KBM-7 (cell line): ENCODE measurements at places on chromosomes 4 and X.

DNA sequence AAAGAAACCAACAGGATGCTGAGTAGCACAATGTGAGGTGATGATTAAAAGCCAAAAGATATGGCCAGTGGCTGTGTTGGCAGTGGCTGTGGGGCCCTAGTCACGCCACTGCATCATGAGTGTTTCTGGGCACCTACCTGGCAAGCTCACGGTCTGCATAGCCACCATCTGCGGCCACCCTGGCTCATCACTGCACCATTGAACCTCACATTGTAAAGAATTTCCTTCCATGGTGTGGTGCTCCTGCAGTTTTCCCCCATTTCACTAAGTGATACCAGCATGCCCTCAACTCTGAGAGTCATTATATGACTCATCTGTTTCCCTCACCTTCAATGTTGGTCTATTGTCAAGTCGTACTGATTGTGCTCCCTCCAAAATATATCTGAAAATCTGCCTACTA lies 45.5 kb upstream of the CLNK start:
- DNase-seq = no peak

DNA sequence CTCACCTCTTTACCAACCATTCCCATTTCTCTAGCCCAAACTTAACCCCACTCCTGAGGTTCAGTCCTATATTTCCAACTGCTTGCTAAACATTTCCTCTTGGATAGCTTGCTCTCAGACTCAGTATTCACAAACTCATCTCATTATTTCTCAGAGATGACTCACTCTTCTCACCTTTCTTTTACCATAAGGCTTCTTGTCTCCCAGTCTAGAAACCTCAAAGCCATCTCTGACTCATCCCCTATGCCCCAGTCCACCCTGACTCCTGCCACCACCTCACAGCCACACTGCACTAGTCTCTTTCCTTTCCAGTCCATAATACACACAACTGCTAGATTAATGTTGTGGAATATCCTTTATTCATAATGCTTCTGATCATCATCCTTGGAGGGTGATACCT lies 4.8 kb downstream of the FRMPD3 start:
- DNase-seq = no peak

DNA sequence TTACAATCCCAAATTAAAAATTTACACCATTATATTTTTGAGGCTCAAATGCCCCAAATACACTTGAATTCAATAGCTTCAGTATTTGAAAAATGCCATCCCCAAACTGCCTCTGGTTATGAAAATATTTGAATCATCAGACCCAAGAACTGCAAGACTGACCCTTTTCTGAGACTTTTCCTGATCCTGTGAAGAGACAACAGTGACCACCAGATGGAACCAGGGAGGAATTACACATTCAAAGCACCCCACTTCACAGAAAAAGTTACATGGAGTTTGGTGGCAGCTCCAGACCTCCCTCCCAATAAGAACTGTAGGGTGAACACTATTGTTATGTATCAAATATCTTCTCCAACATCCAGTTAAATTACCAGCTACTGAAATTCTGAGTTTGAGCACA lies 44.0 kb upstream of the SCD5 start:
- DNase-seq = peak; percentile 25

DNA sequence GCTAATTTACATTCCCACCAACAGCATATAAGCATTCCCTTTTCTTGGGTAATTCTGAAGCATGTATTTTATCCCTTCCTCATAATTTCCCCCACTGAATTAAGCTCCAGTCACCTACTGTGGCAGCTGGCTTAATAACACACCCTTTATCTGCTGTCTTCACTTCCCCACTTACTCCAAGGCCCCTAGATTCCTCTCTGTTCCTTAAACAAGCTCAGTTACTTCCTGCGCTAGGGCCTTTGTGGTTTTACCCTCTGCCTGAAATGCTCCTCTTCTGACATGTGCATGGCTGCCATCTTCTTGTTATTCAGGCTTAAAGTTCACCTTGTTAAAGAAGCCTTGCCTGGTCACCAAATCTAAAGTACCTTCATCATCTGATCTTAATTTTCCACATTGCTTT lies 47.2 kb upstream of the RPS6KA3 start:
- peak; percentile 87 for DNase-seq

GRCh38 chr4:125741825-125742452 lies 427.2 kb downstream of the FAT4 start:
- DNase-seq = peak; percentile 24

- DNase-seq = no peak
Measured at GRCh38 chr4:117400039-117400835, 314.9 kb upstream of the TRAM1L1 start.

GRCh38 chrX:24647257-24648058 lies at the start of gene PCYT1B:
PCYT1B (minus strand) TSS chrX:24647347; CDS start chrX:24647105, 242 bp downstream.
- DNase-seq = peak; percentile 86

GRCh38 chr4:181860668-181861067 lies 382.5 kb upstream of the TENM3 start:
- DNase-seq = no peak

- DNase-seq = no peak
Measured at GRCh38 chrX:73457306-73457705, 10.5 kb downstream of the CDX4 start.

DNA sequence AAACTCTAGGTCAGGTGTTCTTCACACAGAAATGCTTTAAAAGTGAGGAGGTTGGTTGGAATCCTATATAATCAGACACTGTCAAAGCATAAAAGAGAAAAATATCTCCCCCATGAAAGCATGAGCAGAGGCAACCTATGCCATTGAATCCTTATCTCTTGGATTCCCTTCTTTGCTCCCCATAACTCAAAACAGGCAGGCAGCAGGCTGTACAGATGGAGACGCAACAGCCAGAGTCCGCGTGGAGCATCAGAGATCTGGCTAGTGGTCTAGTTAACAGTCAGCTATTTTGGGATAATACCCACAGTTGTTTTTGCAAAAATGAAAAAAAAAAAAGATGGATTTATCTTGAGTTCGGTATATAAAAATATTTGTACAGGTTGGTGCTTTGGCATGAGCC lies 490.0 kb upstream of the TENM3 start:
- no peak for DNase-seq

- DNase-seq = no peak
Measured at GRCh38 chr4:15065516-15065915, 63.2 kb downstream of the CPEB2 start.

GRCh38 chr4:168731706-168732414 lies 235.0 kb downstream of the PALLD start:
- no peak for DNase-seq

DNA sequence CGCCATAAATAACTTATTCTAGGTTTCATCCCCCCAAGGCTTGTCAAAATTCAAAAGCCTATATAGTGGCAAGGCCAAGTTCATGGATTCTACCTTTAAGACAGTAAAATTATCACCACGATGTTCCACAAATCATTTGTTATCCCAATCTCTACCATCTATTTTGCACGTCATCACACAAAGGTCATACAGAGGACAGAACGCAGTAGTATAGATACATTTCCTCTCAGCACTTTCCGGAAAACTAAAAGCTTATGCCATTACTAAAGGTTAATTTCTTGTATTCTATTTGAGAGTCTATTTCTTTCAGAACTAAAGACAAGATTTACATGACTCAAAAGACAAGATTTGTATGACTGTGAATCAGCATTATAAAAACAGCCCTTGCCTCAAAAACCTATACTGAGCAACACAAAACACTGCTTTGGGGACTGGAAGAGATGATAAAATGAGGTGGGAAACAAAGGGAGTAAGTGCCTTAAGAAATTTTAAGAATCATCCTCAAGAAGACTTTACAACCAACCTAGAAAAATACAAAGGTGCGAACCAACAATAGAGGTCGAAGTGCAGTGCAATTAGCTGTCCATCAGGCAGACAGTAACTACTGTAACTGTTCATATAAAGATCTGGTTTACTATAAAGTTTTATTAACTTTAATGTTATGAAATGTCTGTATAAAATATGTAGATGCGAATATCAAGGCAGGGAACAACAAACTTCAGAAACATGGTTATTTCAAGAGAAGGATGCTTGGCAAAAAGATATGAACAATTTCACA lies 7.6 kb downstream of the UBE2D3 start:
- no peak for DNase-seq

DNA sequence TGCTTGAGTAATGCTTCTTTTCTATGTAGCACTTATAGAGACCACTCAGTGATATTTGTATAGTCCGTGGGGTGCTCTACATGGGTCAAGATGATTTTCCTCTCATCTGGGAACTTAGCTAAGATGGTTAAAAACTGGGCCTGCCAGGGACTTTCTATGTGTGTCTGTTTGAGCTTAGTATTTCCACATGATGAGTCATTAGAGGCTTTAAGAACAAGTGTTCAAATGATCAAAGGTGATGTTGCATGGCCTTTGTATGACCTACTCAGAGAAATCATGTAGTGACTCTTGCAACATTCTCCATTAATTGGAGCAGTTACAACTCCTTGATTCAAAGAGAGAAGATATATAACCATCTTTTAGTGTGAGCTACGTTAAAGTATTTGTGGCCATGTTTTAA lies 1480.5 kb upstream of the IGFBP7 start:
- no peak for DNase-seq

DNA sequence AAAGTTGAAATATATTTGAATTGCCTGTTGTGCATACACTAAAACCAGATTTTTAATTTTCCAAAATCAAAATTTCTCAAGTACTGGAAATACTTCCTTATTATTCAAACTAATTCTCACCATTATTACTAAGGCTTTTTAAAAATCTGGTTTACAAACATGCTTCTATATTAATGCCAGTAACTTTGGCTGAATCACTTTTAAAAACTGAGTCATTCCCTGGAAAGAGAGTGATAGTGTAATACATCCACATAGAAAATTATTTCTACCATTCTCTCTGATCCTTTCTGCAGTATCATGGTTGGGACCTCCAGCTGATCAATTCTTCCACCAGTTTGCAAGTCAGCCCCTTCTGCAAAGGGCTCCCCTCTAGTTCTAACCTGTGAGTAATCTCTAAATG lies 165.3 kb upstream of the FAM241A start:
- DNase-seq = no peak

GRCh38 chrX:132031867-132032266 lies 8.8 kb downstream of the STK26 start:
- peak; percentile 30 for DNase-seq

DNA sequence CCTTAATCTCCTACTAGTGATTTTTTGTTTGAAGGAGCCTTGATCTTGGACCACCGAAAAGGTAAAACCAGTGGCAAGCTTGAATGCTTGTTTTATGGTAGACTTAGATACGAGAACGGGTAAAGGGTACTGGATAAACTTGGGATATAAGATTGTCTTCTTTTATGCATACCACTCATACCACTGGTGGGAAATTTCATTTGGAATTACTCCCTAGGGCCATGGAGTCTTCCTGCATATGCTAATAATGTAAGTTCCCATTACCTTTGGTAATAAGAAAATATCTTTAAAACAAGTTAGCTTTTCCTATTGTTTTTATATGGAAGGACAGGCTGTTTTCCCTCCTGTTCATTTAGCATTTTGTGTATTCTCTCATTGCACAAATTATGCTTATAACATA lies 11.7 kb downstream of the SMARCAD1 start:
- DNase-seq = no peak

- peak; percentile 5 for DNase-seq
Measured at GRCh38 chr4:123127218-123127617, 204.8 kb upstream of the NUDT6 start.

GRCh38 chr4:182555997-182556418 lies 312.8 kb downstream of the TENM3 start:
- DNase-seq = no peak

DNA sequence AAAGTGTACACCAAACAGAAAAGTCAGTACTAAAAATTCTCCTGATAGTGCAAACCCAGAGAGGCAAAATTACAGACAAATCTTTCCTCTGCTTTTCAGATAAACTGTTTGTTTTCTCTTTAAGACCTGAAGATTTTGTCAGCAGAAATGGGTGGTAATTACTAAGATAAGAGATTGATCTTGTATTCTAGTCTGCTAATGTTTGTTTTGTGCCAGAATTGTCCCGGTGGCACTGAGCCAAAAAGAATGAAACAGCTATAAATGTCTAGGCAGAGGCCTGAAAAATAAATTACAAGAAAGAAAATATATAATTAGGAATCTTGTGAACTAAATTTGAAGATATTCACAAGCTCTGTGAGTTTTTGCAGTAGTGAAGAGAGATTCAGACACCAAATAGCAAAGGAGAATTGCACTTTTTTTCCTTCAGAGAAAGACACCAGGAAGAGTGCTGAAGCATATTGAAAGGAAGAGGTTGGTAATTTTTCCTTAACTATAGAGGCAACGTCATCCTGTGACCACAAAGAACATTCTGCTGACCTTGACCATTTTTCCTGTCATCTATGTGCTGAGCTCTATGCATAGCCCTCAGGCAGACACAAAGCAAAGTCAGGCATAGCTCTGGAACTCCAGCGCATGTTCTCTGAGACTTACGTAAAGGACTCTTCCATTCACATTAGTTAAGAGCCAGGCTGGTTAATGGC lies 314.5 kb upstream of the RASGEF1B start:
- no peak for DNase-seq

DNA sequence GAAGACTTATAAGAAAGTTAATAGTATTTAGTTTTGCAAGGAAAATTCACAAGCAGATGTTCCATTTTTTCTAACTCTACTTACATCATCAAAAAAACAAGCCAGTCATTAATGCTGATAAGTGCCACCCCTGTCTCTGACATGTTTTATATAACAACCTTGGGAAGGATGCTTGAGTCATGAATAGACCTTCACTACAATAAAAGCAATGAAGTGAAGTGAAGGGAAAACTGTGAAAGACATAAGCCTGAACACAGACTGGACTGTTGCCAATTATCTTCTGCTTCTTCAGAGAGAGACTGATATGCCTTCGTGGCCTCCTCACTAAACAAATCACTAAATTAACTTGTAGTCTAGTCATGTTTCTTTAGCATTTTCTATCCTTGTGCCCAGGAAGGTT lies 353.2 kb downstream of the PDHA2 start:
- DNase-seq = no peak

- no peak for DNase-seq
Measured at GRCh38 chr4:55051532-55051931, 73.9 kb downstream of the KDR start.

DNA sequence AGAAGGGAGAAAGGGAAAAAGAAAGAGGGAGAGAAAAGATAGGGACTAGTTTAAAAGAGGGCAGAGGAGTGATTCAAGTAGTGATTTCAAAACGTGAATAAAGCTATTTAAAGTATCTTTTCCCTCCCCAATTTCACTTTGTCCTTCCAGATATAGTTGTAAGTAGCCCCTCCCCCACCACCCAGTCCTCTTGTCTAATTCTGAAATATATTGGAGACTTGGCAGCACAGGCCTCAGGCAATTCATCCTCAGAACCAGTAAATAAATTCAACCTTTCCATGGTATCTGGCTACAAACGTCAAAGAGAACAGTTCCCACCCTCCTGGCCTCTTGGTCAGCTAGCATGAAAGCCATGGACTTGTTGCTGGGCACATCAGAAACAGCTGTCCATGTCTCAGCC lies 169.5 kb upstream of the SCML1 start:
- DNase-seq = no peak

GRCh38 chrX:112834031-112834845 lies 6.4 kb downstream of the AMOT start:
- no peak for DNase-seq

DNA sequence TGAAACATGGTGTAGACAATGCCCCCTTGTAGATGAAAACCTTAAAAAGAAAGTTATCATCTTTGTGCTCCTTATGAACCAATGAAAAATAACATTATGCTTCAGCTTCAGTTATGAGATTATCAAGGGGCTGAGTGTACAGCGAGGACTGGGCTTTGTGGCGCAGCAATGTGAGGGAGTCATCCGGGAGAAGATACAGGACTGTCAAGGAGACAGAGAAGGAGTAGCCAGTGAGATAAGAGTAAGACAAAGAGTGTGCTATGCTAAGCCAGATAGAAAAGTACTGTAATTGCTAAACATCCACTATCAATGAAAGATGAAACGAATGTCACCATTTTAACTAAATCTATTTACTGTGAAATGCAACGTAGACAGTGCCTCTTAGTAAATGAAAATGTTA lies 3.6 kb upstream of the KLHL15 start:
- DNase-seq = no peak
